NCI-H1694 (cell line): ENCODE measurements at places on chromosomes 7 and 10.

GRCh38 chr7:74040791-74041520 lies 13.0 kb downstream of the ELN start:
- DNase-seq: no peak

GRCh38 chr7:40947566-40947965 lies 755.3 kb downstream of the INHBA start:
- DNase-seq: no peak

DNA sequence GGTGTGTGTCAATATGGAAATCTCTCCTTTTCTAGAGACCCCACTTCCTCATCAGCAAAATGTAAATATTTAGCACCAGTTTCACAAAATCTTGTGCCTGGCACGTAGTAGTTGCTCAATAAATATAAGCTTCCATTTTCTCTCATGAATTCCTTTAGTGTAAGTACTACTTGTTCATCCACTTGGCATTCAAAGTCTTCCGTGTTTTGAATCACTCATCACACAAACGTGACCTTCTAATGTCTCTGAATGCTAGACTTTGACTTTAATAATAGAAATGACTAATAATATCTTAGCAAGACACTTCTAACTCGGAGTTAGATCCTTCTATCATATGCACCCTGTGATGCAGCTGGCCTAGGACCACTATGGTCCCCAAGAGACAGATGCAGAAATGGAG lies 168.7 kb upstream of the ZNF32 start:
- no peak for DNase-seq

GRCh38 chr7:123666492-123666891 lies 10.8 kb downstream of the LMOD2 start:
- DNase-seq: no peak

DNA sequence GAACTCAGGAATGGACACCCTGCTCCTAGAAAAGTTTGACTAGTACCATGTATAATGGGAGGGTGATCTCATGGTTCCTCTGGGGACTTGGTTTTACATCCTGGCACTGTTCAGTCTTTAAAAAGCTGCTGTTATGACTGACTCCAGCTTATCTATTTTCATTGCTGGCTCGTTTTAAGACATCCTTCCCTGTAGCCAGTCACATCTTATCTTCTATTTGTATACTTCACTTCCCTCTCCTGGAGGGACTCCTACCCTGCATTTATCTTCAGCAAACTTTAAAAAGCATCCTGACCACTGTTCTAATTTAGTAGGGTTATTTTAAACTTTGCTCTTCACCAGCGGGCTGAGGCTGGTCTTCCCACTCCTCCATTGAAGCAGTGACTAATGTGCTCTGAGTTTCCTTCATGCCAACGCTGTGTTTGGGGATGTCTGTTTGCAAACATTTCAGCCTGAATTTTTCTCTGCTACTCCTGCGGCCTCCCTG lies 72.9 kb upstream of the ARMC3 start:
- no peak for DNase-seq

GRCh38 chr7:48161407-48162125 lies 9.7 kb upstream of the ABCA13 start:
- DNase-seq: no peak

- DNase-seq: no peak
Measured at GRCh38 chr7:143289421-143289820, 1.3 kb downstream of the CASP2 start.

DNA sequence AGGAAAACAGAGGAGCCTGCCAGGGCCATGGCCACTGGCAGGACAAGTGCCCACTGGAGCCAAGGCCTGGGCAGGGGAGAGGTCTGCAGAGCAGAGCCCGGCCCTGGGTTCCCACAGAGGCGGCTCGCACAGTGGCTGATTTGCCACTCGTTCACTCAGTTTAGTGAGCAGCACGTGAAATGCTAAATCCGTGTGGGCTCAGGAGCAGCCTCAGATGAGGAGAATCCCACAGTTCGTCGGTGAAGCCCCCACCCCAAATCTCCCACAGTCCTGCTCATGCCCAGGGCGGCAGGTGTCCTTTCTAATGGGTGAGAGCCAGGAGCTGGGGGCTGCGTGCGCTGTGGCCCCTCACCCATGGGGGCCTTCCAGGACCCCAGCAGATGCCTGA lies 107.7 kb upstream of the FAM20C start:
- DNase-seq: no peak
